AG20443 (cell line): ENCODE measurements at places on chromosomes 6 and 20.

GRCh38 chr6:101386982-101387381 lies 6.5 kb upstream of the GRIK2 start:
- DNase-seq: peak; percentile 18

- DNase-seq: no peak
These were observed 1.0 kb upstream of the LY6G6D start for GRCh38 chr6:31713991-31714684.

DNA sequence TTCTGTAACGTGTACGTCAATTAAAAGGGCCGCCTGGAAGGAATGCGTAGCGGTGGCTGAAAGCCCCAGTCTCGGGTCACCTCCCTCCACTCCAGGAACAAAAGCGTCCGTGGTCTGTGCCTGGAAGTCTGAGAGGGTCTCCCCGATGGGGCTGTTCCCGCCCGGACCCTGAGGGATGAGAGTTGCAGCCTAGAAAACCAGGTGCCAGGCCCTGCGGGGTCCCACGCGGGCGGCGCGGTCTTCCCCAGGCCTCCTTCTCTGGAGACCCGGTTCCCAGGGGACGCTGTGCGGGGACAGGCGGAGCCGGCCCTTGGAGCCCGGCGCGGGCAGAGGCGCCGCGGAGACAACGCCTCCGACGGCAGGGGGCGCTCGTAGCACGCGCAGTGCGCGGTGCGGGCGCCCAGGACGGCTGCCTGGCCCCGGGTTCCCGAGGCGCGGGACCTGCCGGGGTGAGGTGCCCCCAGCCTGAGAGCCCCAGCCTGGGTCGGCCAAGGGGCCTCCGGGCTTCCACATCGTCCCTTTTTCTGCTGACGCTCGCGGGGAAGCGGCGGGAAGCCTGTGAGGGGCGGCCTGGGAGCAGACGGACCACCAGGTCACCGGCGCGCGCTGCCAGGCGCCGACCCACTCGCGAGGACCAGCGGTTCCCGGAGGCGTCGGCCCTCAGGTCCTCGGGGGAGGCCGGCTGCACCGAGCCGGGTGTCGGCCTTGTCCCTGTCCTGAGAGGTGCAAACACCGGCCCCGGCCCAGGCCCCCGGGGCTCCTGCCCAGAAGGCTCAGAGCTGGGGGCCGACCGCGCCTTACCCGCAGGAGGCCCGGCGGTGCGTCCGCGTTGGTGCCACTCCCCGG lies 5.3 kb upstream of the FOXC1 start:
- DNase-seq: peak; percentile 89

- DNase-seq: peak; percentile 60
These were observed 361.9 kb upstream of the JARID2 start for GRCh38 chr6:14883921-14884320.

DNA sequence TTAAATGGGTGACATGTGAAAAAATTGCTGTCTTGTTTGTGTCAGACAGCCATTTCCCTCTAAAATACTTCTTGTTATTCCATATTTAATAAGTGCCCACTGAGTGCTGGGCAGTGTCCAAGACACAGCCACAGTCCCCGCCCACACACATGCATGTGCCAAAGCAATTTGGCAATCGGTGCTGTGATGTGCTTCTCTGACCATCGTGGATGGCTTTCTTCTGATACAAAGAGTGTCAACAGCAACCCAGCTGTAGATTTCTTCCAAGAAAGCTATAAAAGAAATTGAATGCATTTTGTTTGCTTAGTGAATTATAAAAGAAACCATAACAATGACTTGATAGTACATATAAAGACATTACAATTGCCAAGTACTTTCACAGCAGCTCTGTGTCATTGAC lies 140.5 kb upstream of the ATXN1 start:
- peak; percentile 75 for DNase-seq

- DNase-seq: no peak
These were observed 35.6 kb upstream of the PNRC1 start for GRCh38 chr6:89045011-89045387.

DNA sequence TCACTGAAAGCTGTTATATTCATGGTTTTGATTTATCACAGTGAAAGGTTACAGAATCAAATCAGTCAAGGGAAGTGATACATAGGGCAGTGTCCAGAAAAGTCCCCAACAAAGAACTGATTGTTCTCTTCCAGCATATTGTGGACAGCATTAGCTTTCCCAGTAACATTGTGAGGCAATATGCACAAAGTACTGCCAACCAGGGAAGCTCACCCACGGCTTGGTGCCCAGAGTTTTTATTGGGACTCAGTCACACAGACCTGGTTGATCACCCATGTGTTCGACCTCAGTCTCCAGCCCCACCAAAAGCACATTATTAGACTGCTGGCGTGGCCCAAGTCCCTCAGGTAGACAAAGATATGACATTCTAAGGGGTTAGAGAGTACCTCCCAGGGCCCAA lies 76.0 kb downstream of the LCA5 start:
- no peak for DNase-seq

DNA sequence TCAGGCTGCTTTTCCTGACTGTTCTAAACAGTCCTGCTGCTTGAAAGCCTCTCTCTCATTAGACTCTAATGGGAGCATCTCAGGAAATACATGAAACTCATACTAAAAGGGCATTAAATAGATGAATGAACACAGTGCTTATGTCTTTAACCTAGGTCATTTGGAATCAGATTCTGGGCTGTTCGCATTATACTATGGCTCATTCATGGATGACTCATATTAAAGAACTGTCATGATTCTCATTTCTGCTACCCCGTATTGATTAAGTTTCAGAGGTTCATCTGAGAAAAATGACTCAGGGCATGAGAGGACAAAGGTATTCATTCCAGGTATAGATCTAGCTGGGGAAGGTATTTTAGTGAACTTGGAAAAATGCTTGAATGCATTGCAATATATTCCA lies 335.5 kb downstream of the GJA1 start:
- DNase-seq: no peak

GRCh38 chr20:1267161-1267560 lies 1.1 kb downstream of the SNPH start:
- DNase-seq: no peak

GRCh38 chr6:139135578-139136545 lies 982 bp downstream of the HECA start:
- DNase-seq: peak; percentile 61

DNA sequence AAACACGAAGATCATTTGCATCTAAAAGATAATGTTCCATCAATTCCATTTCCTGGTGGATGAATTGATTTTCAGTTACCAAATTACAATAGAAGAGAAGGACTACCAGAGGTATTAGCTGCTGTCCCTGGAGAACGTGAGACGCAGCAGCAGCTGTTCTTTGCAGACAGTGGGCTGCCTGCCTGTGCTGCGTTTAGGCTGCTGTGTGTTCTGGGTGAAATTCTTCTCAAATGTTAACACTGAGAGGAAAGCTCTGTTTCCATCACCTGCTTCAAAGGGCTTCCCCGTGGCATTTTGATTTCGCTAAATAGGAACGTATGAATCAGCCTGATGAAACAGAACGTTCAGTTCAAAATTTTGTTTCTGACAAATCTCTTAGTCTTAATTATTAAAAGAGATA lies 362.2 kb downstream of the C6orf118 start:
- DNase-seq: no peak

- peak; percentile 16 for DNase-seq
These were observed 113.6 kb downstream of the ARID1B start for GRCh38 chr6:156890627-156891314.

DNA sequence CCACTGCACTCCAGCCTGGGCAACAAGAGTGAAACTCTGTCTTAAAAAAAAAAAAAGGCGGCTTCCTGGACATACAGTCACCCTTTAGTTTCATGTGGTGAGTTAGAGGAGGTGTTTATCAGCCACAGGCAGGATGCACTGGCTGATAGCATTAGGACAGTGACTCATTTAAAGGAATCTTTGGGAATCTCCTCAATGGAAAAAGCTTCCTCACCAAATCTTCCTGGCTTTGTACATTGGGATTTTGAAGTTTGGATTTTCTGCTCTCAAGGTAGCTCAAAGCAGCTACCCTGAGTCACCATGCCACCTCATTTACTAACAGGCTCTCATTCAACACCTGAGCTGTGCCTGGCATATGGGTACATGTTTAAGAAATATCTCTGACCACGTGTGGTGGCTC lies 20.2 kb downstream of the PRPH2 start:
- peak; percentile 33 for DNase-seq
